ENCODE measurements at places on chromosomes 1 and 21.

GRCh38 chr1:76833856-76834255 lies 33.4 kb upstream of the ST6GALNAC5 start:
- DNase-seq: no peak

- DNase-seq: no peak
Measured at GRCh38 chr1:39230261-39231190, 26.0 kb downstream of the MACF1 start.

DNA sequence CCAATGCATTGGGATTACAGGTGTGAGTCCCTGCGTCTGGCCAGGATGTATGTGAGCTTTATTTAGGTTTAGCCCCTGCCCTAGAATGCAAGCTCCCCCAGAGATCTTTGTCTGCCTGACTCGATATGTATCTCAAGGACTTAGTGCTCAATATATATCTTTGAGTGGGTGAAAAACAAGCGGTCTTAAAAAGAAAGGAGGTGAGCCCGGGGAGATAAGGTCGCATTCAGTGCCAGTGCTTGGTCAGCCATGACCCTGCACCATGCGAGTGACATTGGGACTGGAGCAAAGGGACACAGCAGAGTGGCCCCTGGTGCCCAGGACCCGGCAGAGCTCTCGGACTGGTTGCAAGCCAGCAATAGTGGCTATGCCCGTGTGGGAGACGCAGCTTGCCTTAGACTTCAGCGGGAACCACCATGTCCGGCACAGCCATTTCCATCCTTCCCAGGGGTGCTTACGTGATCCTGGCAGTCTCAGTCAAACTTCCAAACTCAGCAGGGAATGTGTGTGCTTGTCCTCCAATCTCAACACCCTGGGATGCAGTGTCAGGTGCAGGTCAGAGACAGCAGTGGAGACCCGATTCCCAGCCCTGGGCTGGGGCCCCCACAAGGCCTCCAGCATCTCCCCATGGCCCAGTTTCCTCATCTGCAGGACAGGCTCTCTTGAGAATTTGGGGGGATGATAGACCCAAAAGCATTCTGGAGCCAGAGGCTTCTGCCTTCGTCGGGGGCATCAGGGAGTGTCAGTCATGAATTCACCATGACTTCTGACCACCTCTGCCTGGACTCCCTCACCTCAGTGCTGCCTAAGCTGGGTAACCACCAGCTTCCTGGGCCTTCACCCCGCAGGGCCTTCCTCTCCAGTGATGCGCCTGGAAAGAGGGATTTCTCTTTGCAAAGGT lies 1.8 kb downstream of the MX2 start:
- peak; percentile 46 for DNase-seq

- DNase-seq: no peak
Measured at GRCh38 chr1:46601257-46602007, 2.6 kb downstream of the MKNK1 start.

- DNase-seq: peak; percentile 53
Measured at GRCh38 chr21:45506836-45507522, 35.3 kb downstream of the SLC19A1 start.

- DNase-seq: no peak
Measured at GRCh38 chr1:187229496-187229895, 400.7 kb downstream of the PLA2G4A start.

All from sciatic nerve (tissue), 2 donors.